AG09309 (cell line): ENCODE measurements at places on chromosomes 4 and X.

- no peak for DNase-seq
Observed at GRCh38 chr4:3419836-3420605, 21.7 kb upstream of the HGFAC start.

DNA sequence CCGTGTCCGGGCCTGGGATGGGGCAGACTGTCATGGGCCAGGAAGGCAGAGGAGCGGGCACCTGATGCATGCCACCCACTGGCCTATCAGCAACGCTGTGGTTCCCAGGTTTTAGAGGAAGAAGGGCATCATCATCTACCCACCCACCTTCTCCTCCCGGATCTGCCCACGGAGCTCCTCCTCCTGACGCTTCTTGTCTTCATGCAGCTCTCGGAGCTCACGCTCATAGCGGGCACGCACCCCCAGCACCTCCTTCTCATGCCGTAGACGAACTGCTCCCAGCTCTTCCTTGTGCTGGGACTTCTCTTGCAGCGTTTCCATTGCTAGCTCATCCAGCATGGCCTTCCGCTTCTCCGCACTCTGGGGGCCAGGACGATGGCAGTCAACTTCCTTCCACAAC, 11.4 kb upstream of the KCND1 start:
- no peak for DNase-seq

DNA sequence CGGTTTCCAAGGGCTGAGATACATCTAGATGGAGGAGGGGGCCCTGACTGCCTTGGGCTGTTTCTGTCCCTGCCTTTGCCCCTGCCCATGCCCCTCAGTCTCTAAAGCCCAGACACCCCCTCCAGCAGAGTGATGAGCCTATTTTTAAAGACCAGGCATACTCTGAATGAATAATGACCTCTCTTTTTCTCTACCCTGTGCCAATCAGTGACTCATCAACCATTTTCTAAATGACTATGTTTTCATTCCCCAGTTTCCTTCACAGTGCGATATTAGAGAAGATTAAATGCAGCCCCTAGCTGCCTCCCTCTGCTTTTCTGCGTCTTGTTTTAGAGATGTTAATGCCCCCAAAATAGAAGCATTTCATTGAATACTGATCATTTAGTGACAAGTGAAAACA, 15.5 kb upstream of the NHS start:
- DNase-seq, result no peak

- no peak for DNase-seq
Observed at GRCh38 chr4:108303488-108304177, 134.9 kb upstream of the LEF1 start.

GRCh38 chr4:184476695-184477094, 2.3 kb upstream of the IRF2 start:
- DNase-seq, result no peak

- DNase-seq, result no peak
Observed at GRCh38 chr4:127523369-127523768, 109.4 kb upstream of the INTU start.

DNA sequence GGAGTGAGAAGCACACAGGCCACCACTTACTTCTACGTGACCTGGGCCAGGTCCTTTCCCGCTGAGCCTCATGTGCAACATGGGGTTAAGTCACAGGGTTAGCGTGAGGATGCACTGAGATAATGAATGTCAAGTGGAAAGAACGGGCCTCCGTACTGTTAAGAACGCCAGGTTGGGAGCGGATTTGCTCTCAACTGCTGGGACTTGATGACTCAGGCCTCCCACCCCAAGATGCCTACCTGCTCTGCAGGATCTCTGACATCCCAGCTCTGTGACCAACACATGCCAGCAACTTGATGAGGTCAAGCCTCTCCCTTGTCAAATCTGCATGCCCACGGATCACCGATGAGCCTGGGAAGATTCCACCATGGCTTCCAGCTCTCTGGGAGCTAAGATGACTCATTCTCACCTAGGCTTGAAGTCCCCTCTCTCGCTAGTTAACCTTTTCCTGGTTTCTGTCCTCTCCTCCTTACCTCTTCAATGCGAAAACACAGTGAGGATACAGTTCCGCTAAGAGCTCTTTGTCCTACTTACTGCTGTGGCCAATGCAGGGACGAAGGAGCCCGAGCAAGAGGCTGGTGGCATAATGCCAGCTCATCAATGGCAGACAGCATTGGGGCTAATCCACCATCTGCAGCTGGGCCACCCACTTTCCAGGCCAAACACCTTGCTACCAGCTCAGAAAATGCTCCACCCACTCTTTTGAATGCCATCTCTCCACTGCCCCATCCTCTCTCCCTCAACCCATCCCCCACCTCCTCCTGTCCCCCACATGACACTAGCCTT, 67.6 kb downstream of the PJA1 start:
- DNase-seq, result no peak

DNA sequence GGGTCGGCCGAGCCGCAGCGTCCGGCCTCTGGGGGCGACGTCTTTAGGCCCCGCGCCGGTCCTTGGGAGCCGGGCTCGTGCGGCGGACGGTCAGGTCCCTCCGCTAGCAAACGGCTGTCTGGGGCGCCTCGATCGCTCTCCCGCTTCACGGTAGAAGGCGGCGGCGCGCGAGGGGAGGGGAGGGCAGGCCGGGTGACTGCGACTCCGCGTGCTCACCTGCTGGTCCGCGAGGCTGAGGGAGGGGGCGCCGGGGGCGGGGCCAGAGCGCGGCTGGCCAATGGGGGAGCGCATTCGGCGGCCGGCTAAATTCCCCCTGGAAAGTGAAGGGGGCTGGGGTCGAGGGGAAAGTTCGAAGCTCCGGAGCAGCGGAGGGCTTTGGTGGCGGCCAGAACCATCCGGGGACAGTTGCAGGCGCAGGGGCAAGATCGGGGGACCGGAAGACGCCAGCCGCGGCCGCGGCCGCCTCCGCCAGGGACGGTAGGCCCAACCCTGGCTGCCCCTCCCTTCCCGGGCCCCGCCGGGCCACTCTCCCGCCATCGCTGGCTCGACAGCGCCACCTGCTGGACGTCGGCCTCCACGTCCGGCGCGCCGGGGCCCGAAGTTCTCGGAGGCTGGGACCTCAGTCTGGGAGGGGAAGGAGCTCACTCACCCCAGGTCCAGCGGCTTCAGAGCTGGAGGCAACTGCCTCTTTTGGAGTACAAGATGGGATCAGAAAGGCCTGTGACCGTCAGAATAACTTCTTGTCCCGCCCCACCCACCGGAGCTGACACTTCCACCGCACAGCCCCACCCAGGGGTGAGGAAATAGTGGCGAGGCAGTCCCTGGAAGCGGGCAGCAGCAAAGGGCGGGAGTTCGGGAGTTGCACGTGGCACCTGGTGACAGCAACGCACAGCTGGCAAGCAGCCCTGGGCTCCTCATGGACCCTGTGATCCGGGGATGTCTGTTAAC, 49.9 kb downstream of the ELF4 start:
- no peak for DNase-seq

GRCh38 chr4:106126062-106126461, 189.9 kb downstream of the TBCK start:
- DNase-seq, result no peak

- DNase-seq, result no peak
Observed at GRCh38 chrX:15838017-15838416, 16.6 kb downstream of the AP1S2 start.

- no peak for DNase-seq
Observed at GRCh38 chrX:10794203-10794630, 173.8 kb upstream of the MID1 start.

DNA sequence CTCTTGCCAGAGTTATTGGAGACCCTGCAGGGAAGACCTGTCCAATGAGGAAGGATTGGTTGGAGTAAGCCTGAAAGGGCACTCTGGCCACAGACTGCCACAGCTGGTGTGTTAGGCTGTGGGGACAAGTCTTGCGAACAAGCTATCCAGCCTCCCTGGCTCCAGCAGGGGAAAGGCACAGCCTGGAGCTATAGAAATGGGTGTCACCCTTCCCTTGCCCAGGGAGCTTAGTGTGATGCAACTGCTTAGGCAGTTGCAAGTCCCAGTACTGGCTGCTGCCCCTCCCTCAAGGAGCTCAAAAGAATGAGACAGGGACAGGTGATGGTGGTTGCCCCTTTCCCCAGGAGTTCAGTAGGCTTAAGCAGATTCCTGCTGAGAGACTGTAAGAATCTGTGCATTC, 165.7 kb upstream of the CT83 start:
- no peak for DNase-seq
